ENCODE measurements at places on chromosomes 7 and 10.

DNA sequence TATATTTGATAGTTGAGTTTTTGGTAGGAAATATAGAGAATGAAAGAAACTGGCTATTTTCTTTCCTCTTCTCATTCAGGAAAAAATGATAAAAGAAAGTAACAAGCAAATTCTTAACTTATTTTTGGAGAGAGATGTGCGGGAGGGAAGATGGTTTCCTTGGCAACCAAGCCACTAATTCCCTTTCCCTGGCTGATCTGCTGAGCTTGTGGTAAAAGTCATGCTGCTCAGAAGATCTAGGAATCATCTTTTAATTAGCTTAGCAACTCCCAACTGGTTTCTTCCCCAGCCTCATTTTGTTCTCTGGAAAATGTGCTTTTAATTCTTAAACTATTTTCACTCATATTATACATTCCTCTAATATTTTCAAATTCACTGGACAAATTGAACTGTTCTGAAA is 11.8 kb downstream of the UROS start:
- no peak for DNase-seq

GRCh38 chr7:96729820-96730219 is 20.2 kb upstream of the SEM1 start:
- DNase-seq: no peak

DNA sequence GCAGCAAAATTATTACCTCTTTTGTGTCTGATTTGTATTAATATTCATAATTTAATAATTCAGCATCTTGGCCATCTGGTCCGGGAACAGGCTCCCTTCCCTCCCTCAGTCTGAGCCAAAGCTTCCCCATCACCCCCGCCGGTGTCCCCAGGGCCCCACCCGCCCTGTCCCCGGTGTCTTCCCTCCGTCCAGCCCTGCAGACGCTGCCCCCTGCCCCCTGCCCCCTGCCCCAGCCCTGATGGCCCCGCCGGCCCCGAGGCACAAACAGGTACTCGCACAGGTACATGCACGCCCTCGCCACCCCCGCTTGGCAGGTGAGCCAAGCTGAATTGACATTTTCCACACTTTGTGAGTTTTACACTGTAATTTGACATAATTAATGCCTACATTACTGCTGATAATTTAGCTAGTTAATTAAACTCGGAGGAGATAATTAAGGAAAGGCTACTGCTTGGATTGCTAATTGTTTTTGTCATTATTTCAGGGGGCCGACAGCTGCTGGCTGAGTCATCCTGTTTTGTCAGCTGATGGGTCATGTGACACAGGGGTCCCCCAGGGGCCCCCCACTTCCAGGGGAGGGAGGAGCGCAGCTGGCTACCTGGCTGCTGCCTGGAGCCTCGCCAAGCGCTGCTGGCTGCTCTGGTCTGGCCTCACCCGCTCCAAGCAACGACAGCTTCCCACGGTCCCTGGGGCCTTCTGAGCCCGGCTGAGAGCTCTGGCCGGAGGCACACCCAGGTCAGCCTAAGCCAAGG is 36.6 kb downstream of the MICALL2 start:
- DNase-seq: no peak

DNA sequence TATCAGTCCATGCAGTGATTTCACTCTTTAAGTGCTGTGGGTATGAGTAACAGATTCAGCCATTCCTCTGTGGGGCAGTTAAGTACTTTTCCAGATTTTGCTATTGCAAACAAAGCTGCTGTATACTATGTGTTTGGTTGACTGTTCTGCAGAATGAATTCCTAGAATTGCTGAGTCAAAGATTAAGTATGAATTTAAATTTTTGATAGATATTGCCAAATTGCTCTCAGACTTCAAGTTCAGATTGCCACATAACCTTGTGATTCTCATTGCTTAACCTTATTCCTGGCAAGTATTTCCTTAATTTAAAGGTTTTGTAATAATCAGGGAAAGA is 21.6 kb upstream of the SAR1A start:
- no peak for DNase-seq

GRCh38 chr10:110528224-110528996 is 30.7 kb downstream of the DUSP5 start:
- DNase-seq: no peak

DNA sequence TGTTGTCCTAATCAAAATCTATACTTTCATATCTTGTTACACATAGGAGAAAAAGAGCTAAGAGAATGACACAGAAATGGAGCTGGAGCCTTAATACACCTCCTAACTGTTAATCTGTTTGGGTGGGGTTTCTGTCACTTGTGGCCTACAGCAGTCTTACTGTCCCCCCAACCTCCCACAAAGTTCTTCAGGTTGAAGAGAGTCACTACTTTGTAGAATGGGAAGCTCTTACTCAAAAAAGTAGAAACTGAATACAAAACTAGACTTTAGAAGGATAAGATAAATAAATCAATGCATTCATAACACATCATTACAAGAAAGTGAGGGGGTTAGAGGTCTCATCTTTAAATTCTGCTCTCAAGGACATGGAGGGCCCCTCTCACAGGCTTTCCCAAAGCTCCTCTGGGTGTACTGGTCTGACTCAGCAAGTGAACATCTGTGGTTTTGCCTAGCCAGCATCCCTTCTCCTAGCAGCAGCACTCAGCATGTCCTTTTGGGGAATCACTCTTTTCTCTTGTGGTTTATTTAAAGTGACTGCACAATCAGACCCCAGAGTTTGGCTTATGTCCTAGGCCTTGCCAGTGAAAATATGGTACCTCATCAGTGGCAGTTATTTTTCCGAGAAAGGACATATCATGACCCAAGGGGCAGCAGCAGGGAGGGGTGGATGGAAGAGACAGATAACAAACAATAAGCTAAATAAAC is 2.0 kb upstream of the BLVRA start:
- no peak for DNase-seq

DNA sequence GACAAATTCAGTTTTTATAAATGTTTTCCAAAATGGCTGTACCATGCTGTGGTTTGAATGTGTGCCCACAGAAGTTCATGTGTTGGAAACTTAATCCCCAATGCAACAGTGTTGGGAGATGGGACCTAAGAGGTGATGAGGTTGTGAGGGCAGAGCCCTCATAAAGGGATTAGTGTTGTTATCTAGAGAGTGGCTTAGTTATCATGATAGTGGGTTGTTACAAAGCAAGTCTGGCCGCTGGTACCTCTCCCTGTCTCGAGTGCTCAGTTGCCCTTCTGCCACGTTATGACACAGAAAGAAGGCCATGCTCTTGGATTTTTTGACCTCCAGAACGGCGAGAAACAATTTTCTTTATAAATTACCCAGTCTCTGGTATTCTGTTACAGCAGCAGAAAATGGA is 119.0 kb downstream of the BTAF1 start:
- DNase-seq: no peak

DNA sequence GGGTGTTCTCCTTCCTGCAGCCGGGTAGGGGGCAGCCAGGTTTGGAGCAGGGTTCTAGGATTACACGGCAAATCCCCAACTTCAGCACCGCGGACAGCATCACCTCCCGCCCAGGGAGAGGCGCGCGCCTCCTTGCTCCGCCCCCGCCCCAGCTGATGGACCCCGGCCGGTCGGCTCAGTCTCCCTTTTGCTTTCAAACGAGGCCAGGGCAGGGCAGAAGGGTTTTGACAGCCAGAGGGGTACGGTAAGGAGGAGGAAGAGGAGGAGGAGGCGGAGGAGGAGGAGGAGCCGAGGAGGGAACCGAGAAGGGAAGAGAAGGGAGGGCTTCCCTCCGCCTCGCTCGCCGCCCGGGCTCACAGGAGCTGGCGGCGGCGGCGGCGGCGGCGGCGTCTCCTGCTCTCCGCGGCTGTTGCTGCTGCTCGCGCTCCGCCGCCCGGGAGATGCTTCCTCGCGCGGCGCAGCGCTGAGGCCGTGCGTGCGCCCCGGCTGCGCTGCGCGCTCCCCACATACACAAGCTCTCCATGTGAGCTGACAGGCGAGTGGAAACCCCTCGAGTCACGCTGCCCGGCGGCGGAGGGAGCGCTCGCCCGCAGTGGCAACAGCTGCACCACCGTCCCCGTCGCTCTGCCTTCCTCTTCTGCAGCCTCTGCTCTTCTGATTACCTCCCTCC is 615 bp upstream of the CNTNAP2 start:
- DNase-seq: peak; percentile 61

DNA sequence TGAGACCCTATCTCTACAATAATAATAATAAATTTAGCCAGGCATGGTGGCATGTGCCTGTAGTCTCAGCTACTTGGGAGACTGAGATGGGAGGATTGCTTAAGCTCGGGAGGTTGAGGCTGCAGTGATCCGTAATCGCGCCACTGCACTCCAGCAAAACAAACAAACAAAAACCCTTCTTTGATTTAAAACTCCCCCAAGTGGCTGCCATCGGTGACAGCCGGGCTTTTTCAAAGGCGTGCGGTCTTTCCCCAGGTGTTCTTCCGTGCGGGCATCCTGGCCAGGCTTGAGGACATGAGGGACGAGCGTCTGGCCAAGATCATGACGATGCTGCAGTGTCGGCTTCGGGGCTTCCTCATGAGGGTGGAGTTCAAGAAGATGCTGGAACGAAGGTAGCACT is 1.9 kb upstream of the MYH16 start:
- DNase-seq: no peak

GRCh38 chr7:1237704-1238255 is 5.1 kb downstream of the UNCX start:
- no peak for DNase-seq

- no peak for DNase-seq
Observed at GRCh38 chr7:128353610-128354009, 7.9 kb downstream of the PRRT4 start.

DNA sequence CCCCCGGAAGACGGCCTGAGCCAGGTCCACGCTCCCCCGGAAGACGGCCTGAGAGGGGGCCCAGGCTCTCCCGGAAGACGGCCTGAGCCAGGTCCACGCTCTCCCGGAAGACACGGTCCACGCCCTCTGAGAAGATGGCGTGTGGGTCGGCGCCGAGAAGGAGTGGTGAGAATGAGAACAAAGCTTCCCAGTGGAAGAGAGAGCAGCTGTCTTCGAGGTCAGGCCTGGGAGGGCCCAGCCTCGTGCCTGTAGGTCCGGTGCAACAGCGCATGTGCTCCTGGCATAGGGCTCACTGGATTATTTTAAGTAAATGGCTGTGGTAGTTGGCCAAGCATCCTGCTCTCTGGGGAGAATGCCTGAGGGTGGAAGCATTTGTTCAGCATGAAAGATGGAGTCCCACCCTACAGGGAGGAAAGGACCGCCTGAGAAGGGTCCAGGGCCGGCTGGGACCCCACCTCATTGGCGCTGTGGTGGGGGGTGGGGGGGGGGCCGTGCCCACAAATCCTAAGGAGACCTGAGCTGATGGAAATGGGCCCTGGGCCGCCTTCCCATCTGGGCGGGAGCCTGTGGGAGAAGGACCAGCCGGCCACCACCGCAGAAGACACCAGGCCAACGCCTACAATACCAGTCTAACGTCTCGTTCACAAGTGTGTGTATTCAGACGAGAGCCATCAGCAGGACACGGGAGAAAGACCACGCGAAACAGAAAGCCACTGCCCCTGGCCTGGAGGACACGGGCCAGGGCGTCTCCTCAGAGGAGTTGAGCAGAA is 210.0 kb downstream of the WDR37 start:
- DNase-seq: no peak

DNA sequence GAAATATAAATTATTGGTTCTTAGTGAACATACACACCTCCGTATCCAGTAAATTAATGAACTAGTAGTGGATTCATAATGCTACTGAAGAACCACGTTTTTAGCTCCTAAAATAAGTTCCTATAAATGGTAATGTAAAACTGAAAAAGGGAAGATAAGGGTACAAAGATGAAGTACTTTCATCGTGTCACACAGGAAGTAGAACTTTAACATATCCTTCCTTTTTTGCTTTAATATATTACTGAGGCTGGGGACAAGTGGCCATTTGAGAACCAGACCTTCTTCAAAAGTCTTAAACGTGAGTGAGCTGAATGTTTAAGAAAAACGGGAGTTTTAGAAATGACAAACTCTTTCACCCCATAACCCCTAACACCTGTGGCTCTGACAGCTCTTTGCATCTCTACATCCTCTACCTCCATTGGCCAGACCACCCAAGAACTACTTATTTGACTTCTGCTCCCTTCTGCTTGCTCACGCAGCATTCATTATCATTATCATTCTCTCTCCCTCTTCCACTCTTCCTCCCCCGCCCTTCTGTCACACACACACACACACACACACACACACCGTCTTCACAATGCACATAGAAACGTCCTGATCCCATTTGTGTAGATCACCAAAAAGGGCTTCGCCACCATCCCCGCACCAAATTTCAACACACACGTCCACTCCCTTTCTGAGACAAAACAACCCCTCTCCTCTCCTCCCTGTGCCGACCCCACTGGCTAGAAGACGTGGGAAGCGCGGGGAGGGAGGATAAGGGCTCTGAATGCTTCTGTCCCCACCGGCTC is 677 bp downstream of the SKAP2 start:
- no peak for DNase-seq

GRCh38 chr10:62005687-62006086 is 104.2 kb downstream of the ARID5B start:
- no peak for DNase-seq

GRCh38 chr10:132667342-132668047 is 118.5 kb downstream of the NKX6-2 start:
- DNase-seq: no peak

GRCh38 chr7:2437136-2437535 is 33.7 kb downstream of the CHST12 start:
- DNase-seq: no peak

DNA sequence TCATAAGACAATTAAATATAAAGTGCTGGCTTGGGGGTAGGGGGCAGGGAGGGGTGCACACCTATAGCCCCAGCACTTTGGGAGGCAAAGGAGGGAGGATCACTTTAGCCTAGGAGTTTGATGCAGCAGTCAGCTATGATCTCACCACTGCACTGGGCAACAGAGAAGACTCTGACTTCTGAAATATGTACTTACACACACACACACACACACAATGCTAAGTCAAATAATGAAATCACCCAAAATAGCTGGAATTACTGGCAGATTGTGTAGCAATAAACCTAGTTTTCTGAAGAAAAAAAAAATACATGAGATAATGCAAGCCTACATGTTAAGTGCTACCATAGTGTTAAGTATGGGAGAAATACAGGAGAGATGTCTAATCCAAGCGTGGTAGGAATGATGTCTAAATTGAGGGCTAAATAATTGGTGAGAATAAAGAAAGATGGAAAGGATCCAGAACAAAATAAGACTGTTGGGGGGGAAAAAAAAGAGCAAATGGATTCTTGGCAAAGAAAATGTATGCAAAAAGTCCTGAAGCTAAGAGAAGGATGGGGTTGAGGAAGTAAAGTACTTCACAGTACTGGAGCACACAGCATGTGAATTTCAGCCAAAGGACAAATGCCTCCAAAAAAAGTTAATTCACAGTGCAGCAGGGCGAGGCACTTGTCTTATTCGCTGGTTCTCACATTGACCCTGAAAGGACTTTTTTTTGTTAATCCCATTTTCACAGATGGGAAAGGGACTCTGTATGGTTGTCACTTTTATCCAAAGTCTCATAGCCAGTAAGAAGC is 73.9 kb downstream of the IGF2BP3 start:
- DNase-seq: no peak

GRCh38 chr7:146635205-146636032 is 518.8 kb downstream of the CNTNAP2 start:
- no peak for DNase-seq

Data from NCI-H1048 (cell line).